ENCODE measurements at places on chromosomes 11 and 22.
A peak's percentile ranks its signal among the peaks of the same experiment; 100 is the strongest.

DNA sequence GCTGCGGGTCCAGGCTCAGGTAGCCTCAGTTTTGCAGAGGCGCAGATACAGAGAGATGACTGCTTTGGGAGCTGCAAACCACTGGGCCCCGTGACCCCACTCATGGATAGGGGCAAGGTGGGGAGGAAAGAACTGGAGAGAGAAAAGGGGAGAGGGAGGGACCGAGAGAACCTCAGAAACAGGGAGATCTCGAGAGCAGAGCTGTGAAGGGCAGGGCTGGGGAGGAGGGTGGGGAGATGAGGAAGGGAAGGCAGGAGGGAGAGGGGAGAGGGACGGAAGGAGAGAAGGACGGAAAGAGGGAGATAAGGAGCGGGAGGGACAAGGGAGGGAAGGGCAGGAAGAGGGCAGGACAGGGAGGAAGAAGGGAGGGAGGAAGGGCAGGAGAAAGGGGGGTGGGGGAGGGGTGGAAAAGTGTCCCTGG is 46.3 kb downstream of the IGLL1 start:
- peak; percentile 75 for DNase-seq

DNA sequence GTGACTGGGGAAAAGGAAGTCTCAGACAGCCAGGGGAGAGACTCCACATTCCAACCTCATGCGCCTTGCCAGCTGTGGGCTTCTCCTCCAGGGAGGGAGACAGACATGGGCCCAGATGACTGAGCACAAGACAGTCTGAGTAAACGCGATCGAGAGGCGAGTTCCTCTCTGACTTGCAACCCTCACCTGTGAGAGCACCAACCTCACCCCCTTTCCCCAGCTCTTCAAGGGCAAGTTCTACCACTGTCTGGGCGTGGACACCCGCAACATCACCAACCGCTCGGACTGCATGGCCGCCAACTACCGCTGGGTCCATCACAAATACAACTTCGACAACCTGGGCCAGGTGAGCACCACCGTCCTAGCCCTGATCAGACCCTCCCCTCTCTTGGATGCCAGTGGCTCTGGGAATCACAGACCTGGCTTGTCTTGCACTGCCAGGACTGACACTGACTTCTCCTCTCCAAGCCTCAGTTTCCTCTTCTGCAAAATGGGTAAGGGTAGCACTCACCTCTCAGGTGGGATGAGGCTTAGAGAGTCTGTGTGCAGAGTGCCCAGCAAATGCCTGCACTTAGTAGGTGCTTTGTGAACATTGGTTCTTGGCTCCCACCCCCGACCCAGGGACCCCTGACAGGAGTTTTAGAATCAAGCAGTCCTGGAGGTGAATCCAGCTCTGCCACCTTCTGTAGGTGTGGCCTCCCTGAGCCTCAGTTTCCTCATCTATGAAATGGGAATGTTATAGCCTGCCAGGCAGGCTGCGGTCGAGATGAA is 95.3 kb downstream of the CACNA1I start:
- DNase-seq: no peak

DNA sequence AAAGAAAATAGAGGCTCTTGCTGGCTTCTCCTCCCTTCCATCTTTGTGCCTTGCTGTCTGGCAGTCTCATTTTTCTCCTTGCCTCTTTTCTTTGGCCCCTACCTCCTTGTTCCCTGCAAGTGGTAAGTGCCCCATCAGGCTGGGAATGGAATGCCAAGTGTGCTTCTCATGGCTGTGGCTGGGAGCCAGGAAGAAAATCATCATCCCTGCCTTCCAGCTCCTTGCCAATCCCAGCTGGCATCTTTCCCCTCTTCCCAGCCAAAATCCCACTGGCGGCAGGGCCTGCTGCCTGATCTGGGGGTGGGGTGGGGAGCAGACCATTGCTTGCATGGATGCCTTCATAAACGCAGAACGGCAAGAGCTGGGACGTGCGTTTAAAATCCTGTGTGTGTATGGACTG is 27.0 kb upstream of the SLC25A18 start:
- no peak for DNase-seq

GRCh38 chr22:26168939-26169314 is 335 bp upstream of the SEZ6L start:
- no peak for DNase-seq

- DNase-seq: peak; percentile 55
Observed at GRCh38 chr22:21926728-21927127, 25.9 kb downstream of the PPM1F start.

DNA sequence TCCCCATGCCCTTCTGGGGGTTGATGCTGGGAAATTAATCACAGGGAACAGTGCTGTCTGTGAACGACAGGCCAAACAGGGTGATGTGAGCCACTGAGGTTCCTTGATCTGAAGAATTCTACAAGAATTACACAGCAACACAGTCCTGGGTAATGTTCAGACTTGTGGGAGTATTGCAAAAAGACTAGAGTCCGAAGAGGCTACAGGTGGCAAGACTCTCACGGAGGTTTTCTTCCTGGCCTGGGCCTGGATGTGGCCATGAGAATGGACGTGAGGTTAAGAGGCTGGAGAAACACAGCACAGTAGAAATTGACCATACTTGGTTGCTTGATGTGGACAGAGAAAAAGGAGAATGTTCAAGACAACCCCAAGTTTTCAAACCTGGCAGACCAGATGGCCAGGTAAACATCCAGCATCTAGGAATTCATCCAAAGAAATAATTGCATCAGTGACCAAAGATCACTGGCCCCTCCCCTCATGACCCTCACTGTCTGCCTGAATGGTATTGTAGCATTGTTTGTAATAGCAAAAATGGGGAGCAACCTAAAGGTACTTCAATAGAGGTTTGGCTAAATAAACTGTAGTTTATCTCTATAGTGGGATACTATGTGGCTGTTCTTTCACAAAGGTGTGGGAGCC is 70.8 kb downstream of the COMMD9 start:
- DNase-seq: no peak
